NCI-H2171 treated with DMSO at 0.1 percent for 48 hours (cell line): ENCODE measurements at places on chromosomes 1 and 21.
A peak's percentile ranks its signal among the peaks of the same experiment; 100 is the strongest.

- DNase-seq = no peak
These were observed 81.8 kb downstream of the NOTCH2 start for GRCh38 chr1:119987686-119988085.

DNA sequence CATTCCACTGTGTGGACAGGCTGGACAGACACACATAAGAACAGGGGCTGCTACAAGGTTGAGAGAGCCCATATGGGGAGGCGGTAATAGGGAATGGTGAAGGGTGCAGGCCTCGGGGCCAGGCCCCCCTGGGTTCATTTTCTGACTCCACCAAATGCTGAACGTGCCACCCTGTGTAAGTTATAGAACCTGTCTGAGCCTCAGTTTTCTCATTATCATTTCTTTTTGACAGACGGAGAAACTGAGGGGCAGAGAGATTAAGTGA, 569.5 kb downstream of the PTPRU start:
- DNase-seq = no peak

DNA sequence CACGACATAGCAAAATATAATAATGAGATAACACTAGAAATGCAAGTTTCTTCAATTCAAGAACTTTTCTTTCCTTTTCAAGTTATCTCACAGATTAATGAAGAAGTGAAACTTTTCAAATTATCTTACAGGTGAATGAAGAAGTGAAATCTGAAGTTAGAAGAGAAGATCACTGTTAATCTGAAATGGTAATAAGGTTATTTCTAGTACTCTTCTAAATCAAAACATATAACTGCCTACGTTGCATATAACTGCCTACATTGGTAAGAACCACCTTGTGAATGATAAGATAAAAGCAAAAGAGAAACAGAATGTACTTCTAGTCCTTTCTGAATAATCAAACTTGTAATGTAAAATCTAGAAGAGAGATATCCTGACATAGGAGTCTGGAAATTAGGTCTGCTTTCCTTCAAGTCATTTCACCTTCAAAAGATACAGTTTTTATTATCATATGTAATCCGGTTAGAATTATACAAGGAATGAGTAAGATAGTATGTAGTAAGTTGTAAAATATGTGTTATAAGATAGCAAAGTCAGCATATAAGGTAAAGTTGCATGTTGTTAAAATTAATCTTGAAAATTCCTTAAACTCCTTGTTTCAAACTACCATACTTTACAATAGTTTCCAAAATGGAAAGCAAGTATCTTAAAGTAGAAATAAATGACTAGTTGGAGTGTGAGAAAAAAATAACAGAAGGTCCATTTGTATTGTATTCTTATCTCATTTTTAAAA, 522.4 kb upstream of the ZRANB2 start:
- no peak for DNase-seq

GRCh38 chr1:28877132-28877781, 37.1 kb upstream of the EPB41 start:
- peak; percentile 95 for DNase-seq

GRCh38 chr1:2641381-2642130, 8.7 kb upstream of the MMEL1 start:
- no peak for DNase-seq

GRCh38 chr1:183106746-183107145, 79.3 kb upstream of the LAMC2 start:
- DNase-seq = no peak

DNA sequence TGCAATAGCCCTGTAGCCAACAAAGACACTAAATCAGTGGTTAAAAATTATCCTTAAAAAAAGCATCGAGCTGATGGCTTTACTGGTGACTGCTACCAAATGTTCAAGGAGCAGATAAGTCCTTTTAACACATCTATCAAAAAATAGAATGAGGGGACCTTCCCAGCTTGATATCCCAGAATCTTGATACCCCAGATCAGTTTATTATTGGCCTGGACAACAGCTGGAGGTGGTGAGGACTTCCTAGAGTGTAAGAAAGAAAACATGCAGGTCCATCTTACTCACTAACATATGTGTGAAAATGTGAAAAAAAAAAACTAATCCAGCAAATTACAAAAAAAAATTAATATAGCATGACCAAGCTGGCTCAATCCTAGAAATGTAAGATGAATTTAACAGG, 21.3 kb downstream of the CHIT1 start:
- DNase-seq = no peak

DNA sequence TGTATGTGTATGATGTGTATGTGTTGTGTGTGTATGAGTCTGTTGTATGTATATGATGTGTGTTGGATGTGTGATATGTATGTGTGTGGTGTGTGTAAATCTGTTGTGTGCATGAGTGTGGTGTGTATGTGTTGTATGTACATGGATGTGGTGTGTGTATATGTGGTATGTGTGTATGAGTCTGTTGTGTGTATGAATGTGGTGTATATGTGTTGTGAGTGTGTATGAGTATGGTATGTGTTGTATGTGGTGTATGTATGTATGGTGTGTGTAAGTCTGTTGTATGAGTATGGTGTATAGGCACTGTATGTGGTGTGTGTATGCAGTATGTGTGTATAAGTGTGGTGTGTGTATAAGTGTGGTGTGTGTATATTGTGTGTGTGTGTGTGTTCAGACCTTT, 95.0 kb downstream of the PLXNA2 start:
- DNase-seq = no peak
